ENCODE measurements at places on chromosomes 1 and 21. TPM values are rescaled to one million over a fixed set of nuclear protein-coding genes. Genes with fewer than 3 reads are reported as not detected.

Gene OR6K3
- not detected for total RNA-seq

Gene HMCN1
- total RNA-seq: 5.3 TPM

Gene DCDC2B
- total RNA-seq: not detected

- DNase-seq: no peak
These were observed 24.1 kb downstream of the MEGF6 start for GRCh38 chr1:3586986-3587759.

DNA sequence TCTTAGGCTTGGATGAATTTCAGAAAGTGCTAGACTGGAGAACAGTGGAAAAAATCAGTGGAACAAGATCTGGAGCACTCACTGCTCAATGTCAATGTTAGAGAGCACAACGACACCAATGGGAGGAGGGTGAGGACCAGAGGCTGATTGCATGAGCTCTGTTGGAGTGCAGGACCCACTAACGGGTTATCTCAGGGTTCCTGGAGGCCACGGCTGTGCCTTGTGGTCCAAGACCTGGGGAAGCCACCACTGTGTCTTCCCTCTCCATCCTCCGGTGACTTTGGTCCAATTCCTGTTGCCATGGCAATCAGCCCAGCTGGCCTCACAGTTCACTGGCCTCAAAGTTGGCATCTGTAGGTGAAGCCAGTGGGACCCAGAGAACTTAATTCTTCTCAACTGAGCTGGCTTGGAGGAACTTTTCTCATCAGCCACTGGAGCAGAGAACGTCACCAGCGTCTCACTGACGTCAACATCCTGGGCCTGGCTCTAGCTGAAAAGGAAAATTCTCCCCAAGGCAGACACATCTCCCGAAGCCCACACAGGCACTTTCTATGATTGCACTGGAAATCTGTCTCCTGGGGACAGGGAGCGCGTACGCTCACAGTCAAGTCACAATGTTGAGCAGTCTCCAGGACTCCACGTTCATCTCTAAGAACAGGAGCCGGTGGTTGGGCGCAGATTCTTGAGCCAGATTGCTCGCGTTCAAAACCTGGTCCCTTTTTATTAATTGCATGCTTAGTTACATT, 21.9 kb upstream of the GPR157 start:
- DNase-seq: no peak

All from adrenal gland (tissue), 19 donors.